ENCODE measurements at places on chromosomes 7 and 10.

GRCh38 chr10:5423771-5424170 lies 11.4 kb downstream of the NET1 start:
- no peak for DNase-seq

GRCh38 chr7:43844257-43844656 lies 25.1 kb downstream of the MRPS24 start:
- DNase-seq = no peak

DNA sequence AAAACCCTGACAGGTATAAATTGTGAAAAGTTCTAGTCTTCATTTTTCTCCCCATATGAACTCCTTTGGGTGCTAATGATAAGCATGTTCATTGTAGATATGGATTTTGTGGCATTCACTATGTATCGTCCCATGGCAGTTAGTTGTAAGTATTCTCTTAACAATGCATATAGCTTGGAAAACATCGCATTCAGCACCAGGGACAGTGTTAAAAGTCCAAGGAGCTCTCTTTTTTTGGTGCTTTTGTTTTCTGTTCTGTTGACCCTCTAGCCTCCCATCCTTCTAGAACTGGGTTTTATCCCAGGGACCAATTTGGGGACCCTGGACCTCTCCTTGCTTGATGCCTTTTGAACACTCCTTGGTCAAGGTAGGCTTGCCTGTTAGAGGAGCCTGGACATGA lies 37.7 kb downstream of the INSYN2A start:
- no peak for DNase-seq

GRCh38 chr7:1520539-1521234 lies 9.8 kb upstream of the MAFK start:
- DNase-seq = no peak

DNA sequence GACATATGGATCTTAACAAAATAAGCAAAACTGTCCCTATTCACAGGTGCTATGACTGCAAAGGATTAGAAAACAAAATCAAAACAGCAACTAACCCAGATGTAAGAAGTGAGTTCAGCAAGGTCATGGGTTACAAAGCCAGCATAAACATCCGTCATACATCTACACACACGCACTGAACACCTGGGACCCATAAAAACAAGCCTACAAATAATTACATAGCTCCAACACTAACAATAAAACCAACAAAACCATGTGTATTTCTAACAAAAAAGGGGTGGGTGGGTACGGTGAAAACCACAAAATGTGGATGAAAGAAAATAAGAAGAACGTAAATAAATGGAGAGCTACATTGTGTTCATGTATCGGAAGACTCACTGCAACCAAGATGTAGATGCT lies 256.8 kb downstream of the ELFN1 start:
- no peak for DNase-seq

DNA sequence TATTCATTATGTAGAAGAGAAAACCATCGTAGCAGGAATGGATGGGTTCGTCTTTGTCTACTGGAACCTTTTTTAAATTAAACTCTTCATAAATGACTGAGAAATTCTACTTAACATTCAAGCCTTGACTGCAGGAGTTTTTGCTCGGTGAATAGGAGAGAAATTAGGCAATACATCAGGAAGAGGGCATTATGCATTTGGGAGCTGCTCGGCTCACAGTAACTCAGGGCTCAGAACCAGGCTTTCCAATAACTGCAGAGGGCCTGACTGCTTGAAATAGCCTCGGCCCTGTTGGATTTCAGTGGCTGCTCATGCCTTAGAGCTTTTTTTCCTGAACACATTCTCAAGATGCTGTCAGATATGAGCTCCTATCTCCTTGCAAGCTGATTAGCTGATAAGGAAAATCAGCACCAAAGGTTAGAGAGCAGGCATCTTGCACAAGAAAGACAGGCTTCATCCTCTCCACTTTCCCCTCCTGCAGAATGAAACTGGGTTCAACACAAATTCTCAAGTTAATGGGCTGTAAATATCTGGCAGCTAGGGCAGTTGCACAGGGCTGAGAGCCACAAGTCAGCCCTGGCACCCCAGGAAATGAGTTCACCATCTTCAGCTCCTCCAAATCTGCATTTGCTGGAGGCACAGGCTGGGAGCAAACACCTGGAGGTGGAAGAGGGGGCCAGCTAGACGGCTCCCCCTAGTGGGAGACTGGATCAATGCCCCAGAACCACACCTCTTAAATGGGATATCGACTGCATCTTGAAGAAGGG lies 24.3 kb downstream of the TECTB start:
- DNase-seq = peak; percentile 7

GRCh38 chr7:101815826-101816594 lies 1.4 kb upstream of the CUX1 start:
- DNase-seq = no peak

- no peak for DNase-seq
Measured at GRCh38 chr7:97845622-97846203, 26.5 kb downstream of the ASNS start.

- no peak for DNase-seq
Measured at GRCh38 chr10:34826221-34826620, 11.1 kb upstream of the PARD3 start.

DNA sequence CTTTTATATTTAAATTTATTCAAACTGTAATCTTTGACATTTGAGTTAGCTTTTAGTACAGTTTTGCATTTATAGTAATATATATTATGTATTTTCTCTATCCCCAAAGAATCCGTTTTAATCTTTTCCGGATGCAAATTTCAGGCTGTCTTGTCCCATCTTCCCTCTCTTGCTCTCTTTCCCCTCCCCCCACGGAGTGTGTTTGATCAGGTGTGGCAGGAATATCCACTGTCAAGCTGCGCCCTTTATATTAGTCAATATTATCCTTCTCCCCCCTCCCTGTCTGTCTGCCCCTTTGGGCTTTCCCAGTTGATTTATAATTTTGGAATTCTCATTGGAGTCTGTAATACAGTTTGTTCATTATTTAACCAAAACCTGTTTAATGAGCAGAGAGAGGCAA lies 19.0 kb downstream of the GBF1 start:
- DNase-seq = no peak

GRCh38 chr10:31075881-31076609 lies 44.4 kb upstream of the ZNF438 start:
- no peak for DNase-seq

DNA sequence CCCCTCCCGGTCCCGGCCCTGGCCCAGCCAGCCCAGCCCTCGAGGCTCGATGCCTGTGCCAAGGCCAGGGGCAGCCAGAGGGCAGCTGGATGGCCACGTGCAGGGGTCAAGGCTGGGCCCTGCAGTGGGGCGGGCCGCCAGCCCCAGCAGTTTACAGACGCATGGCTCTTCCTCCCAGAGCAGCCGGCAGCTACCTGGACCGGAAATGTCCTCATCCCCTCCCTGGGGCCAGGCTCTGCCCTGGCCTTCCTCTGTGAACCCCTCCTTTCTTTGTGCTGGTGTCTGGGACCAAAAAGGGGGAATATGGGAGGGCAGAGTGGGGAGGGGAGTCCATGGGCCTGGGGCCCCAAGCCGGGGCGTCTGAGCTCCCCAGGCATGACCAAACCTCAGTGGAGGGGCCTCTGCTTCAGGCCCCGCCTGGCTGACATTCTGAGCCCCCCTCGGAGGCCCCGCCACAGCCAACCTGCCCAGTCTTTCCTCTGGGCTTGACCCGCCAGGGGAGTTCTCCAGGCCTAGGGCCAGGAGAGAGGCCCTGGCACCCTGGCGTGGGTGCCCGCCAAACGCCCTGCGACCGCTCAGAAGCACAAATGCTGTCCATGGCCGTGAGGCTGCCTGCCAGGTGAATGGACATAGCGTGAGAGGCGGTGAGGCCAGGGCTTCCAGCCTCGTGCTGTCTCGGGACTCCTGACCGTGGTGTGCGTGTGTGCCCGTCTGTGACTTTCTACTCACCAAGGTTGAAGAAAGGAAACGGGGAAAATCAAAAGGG lies 24.7 kb upstream of the AMZ1 start:
- no peak for DNase-seq

GRCh38 chr10:123986736-123987135 lies 95.1 kb upstream of the CPXM2 start:
- no peak for DNase-seq

DNA sequence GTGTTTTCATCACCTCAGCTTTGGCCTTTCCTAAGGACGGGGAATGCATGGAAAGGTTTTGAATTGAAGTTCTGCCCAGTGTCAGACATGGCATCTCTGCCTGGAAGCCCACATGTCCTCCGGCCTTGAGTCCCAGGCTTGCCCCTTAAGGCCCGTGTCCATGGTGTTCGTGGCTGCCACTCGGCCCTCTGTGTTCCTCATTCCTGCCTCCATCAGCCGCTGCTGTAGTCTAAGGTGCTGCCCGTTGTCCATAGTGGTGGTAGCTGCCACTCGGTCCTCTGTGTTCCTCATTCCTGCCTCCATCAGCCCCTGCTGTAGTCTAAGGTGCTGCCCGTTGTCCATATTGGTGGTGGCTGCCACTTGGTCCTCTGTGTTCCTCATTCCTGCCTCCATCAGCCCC lies 180.7 kb upstream of the SHH start:
- DNase-seq = no peak

DNA sequence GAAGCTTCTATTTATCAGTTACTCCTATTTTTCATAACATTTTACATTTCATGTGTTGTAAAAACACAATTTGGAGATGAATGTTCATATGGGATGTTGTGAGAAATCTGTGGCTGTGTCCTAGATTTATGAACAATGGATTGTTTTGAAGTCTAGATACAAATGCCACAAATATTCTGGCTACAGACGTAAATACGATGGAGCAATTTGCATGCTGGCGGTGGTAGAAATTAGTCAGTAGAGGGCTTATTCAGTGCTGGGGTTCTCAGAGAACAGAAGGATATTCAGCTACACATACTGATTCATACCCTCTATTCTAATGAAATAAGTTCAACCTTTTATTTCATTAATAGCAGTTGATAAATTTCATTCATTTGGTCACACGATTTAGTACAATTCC lies 48.8 kb downstream of the PLPP4 start:
- no peak for DNase-seq

DNA sequence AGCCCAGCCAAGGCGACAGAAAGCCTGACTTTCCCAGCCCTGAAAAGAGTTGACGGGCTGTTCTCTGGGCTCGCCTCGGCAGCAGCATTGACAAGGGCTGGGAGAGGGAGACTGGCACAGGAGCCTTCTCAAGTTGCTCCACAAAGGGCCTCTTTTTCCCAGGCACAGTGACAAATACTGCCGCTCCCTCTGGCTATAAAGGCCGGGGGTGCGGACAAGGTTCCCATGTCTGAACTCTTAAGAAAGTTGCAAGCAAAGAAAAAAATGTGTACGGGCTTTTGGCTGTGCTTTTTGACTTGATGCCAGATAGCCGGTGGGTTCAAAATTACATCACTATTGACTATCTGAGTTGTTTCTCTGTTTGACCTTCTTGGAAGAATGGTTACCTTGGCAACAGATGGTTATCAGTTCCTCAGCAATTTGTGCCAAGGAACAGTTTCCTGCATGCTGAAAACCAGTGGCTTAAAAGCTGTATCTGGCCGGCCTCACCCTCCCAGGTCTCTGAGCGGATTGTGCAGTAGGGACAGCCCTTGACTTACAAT lies 115.9 kb upstream of the EEPD1 start:
- no peak for DNase-seq

GRCh38 chr7:35753761-35754603 lies 46.9 kb upstream of the SEPTIN7 start:
- DNase-seq = no peak

DNA sequence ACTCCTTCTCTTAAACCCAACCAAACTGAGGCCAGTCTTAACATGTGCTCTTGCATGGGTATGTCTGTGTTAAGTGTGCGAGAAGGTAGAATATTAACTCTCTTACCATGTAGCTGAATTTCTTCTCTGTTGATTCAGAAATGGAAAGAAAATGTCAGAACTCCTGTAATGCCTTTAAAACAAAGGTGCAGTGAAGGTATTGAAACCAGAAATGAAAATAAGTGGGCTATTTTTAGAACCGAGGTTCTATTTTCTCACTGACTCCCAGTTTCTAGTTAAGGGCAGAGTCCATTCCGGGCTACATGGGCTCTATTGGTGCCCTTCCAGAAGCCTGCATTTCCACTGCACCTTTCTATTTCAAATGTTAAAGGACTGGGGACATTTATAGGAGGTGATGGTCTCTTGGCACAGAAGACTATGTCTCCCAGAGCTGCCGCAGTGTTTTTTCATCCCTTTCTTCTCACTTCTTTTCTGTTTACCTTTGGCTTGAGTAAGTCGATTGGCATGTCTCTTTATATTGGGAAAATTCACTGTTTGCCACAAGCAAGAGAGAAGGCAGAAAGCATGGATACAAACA lies 174.9 kb downstream of the LRMDA start:
- no peak for DNase-seq

- DNase-seq = no peak
Measured at GRCh38 chr10:30510932-30511700, 77.1 kb downstream of the MAP3K8 start.

DNA sequence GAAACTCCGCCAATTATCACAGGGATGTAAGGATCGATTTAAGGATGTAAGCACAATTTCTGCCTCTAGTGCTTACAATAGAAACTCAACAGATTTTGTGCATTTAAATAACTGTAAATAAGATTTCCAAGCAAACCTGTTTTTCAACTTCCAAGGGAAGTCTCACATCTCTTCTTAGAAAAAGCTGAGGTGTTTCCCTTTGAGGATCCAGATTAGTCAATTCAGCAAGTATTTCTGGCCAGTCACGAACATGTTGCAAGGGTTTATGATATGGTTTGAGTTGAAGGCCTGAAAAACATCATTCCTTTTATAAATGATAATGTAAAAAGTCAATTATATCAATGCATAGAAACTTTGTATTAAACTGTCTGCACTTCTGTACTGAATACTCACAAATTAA lies 23.9 kb downstream of the KRIT1 start:
- no peak for DNase-seq

DNA sequence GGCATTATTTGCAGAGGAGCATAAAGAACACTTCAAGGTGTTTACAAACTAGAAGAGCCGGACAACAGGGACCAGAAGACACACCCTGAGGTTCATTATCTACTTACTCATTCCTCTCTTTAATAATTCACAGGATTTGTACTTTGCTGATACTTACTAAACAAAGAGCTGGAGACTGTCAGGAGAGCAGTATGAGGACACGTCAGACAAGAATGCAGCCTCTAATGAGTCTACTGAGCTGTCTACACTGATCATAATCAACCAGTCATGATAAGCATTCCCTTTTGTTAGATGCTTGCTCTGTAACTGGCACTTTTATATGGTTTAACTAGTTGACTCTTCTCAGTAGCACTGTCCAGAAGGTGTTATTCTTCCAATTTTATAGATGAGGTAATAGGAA lies 243.3 kb upstream of the CDC14C start:
- DNase-seq = no peak

GRCh38 chr10:6195376-6195775 lies 7.4 kb upstream of the PFKFB3 start:
- no peak for DNase-seq

GRCh38 chr7:100066953-100067352 lies 14.6 kb downstream of the ZNF3 start:
- DNase-seq = no peak

- DNase-seq = no peak
Measured at GRCh38 chr10:99869581-99870122, 87.2 kb downstream of the ABCC2 start.

DNA sequence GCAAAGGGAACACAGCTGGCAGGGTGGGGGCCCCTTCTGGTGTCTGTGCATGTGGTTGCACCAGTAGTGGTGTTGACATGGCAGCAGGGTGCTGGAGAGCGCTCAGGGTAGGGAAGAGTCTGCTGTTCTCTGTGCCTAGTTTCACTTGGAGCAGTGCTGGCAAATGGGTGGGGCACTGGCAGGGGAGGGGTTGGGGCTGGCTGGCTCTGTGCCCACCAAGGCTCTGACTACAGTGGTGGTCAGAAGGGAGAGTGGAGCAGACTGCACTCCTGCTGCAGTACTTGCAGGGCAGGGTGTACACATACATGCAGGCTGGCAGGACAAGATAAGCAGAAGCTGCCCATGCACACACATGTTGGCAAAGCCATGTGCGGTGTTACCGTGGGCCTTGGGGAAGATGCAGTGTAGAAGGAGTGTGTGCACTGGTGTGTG lies 18.2 kb downstream of the FAM25A start:
- no peak for DNase-seq

Measured in HS-27A (cell line).